Lower lobe of right lung (tissue), 2 donors: ENCODE measurements at places on chromosomes 2 and 18. TPM values are rescaled to one million over a fixed set of nuclear protein-coding genes. Genes with fewer than 3 reads are reported as not detected.

DNA sequence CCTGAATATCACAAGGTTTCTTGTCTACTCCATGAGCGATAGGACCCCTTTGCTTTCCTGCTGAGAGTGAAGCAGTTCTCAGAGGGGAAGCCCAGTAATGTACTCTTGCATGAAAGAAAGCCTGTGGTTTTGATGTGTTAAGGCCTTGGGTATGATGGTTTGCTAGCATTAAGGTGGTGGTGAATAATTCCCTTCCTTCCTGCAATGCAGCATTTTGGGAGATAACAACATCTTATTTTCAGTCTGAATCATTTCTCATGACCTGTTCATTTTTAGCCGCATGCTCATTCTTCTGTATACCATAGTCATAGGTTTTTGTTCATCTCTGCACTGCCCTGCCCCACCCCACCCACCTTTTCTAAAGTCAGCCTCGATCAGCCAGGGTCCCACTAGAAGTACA is 66.2 kb downstream of the HNMT start:
- no peak overlapping the region for H3K27ac ChIP-seq
- DNase-seq: no peak
- no peak overlapping the region for H3K4me3 ChIP-seq
- no peaks in the 10 kb centered on the region for H3K36me3 ChIP-seq
- H3K27me3 ChIP-seq: no peaks in the 10 kb centered on the region

DNA sequence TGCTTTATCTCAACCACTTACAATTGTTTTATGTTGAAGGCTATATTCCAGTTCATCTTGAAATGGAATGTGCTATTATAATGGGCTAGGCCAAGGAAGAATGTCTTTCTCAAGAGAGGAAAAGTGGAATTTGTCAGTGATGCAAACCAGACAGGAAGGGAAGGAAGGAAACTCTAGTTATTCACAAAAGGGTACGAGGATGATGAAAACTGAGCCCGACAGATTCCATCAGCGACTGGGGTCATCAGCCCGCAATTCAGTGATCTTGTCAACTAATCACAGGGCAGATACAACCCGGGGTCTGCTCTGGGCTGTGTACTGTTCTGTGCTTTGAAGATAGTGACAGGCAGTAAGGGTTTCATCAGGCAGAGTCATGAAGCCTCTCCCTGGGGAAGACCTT is 23.4 kb upstream of the LYPD6 start:
- H3K27ac ChIP-seq: no peak overlapping the region
- H3K4me3 ChIP-seq: no peak overlapping the region
- H3K27me3 ChIP-seq: peaks cover 6% of the 10 kb centered on the region
- no peak for DNase-seq

GRCh38 chr2:47558768-47559684 is 156.1 kb downstream of the MSH2 start:
- no peaks in the 10 kb centered on the region for H3K36me3 ChIP-seq
- no peak overlapping the region for H3K27ac ChIP-seq
- H3K4me1 ChIP-seq: no peaks in the 10 kb centered on the region
- no peak for DNase-seq
- H3K27me3 ChIP-seq: no peaks in the 10 kb centered on the region

GRCh38 chr2:234313558-234313957 is 183.3 kb downstream of the ARL4C start:
- no peak overlapping the region for H3K4me3 ChIP-seq
- H3K4me1 ChIP-seq: no peaks in the 10 kb centered on the region
- no peak overlapping the region for H3K27ac ChIP-seq
- H3K27me3 ChIP-seq: no peaks in the 10 kb centered on the region
- no peaks in the 10 kb centered on the region for H3K36me3 ChIP-seq
- DNase-seq: no peak

- no peaks in the 10 kb centered on the region for H3K27me3 ChIP-seq
- H3K27ac ChIP-seq: no peak overlapping the region
- H3K4me3 ChIP-seq: no peak overlapping the region
- no peak for DNase-seq
- H3K4me1 ChIP-seq: peaks cover 12% of the 10 kb centered on the region
These were observed 887 bp upstream of the ZNF396 start for GRCh38 chr18:35377875-35378573.

The ANKRD39 gene
- 9.4 TPM for total RNA-seq

GRCh38 chr2:143603035-143603655 is 473.9 kb downstream of the ARHGAP15 start:
- no peak overlapping the region for H3K4me3 ChIP-seq
- DNase-seq: no peak
- H3K27ac ChIP-seq: no peak overlapping the region
